Spleen (tissue), 13 donors: ENCODE measurements at places on chromosomes 5 and 9. TPM values are rescaled to one million over a fixed set of nuclear protein-coding genes. Genes with fewer than 3 reads are reported as not detected.

- H3K36me3 ChIP-seq = no peaks in the 10 kb centered on the region
- H3K4me1 ChIP-seq = peaks cover 5% of the 10 kb centered on the region
- no peak for DNase-seq
- H3K4me3 ChIP-seq = no peak overlapping the region
- H3K27me3 ChIP-seq = no peaks in the 10 kb centered on the region
These were observed 21.4 kb downstream of the GARNL3 start for GRCh38 chr9:127285965-127286364.

Gene FAM78A
- 32.3 TPM for total RNA-seq

Gene B4GALT1
- 111 TPM for total RNA-seq

Gene RHOBTB3
- total RNA-seq = 71.1 TPM

GRCh38 chr5:98773214-98773463, 324 bp upstream of the RGMB start:
- peaks cover 69% of the 10 kb centered on the region for H3K27me3 ChIP-seq
- peak overlapping the region; percentile 79 for H3K4me3 ChIP-seq
- H3K36me3 ChIP-seq = no peaks in the 10 kb centered on the region
- peak overlapping the region; percentile 75 for H3K27ac ChIP-seq

DNA sequence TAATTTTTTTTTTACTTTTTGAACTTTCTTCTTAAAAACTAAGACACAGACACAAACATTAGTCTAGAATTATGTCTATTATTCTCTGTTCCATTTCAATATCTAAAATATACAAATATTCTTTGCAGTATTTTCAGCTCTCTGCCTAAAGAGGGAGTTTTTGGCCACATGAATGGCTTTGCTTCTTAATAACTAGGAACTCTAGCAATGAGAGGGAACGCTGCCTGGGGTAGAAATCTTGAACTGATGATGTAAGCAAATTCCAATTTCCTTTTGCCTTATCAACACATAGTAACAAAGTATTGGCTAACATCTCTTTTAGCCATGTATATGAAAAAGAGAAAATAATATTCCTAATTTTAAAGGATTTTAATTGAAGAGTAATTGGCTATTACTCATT, 51.9 kb downstream of the SLC25A46 start:
- no peaks in the 10 kb centered on the region for H3K4me1 ChIP-seq
- H3K36me3 ChIP-seq = no peaks in the 10 kb centered on the region
- H3K27me3 ChIP-seq = no peaks in the 10 kb centered on the region
- DNase-seq = no peak
- H3K27ac ChIP-seq = no peak overlapping the region
- H3K4me3 ChIP-seq = no peak overlapping the region

- no peak for DNase-seq
- no peaks in the 10 kb centered on the region for H3K4me1 ChIP-seq
- H3K27ac ChIP-seq = no peak overlapping the region
- no peaks in the 10 kb centered on the region for H3K27me3 ChIP-seq
- H3K4me3 ChIP-seq = no peak overlapping the region
These were observed 147.2 kb upstream of the LHFPL2 start for GRCh38 chr5:78795757-78796156.

DNA sequence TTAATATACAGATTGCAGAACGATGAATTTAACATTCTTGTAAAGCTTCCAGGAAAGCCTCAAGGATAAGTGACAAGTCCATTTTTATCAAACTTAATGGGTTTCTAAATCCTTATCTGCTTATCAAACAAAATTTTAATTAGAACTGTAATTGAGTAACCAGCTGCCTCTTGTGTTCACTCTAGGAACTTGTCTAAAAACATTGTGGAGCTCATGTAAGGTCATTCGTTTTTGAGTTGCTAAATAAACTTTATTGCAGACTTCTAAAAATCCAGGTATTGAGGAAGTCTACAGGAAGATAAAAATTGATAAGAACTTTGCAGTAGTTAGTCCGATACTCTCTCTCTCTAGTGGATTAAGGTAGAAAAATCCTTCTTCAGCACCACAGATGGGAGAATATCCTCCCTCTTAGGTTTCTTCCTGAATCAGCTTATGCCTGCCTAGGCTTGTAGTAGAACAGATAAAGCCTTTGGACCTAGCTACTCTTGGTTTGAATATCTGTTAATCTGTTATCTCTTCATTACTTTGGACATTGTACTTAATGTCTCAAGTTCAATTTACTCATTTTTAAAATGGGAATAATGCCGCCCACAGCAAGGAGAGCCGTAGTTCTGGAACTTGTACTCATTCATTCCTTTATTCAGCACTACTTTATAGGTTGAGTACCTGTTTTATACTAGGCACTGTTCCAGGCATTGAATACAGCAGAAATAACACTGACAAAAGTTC, 60.0 kb upstream of the DHFR start:
- H3K36me3 ChIP-seq = no peaks in the 10 kb centered on the region
- no peak for DNase-seq
- no peaks in the 10 kb centered on the region for H3K27me3 ChIP-seq
- no peak overlapping the region for H3K4me3 ChIP-seq
- no peaks in the 10 kb centered on the region for H3K4me1 ChIP-seq

- H3K4me1 ChIP-seq = no peaks in the 10 kb centered on the region
- no peak overlapping the region for H3K4me3 ChIP-seq
- H3K27ac ChIP-seq = no peak overlapping the region
- DNase-seq = no peak
- H3K27me3 ChIP-seq = no peaks in the 10 kb centered on the region
These were observed 295.5 kb upstream of the SMC2 start for GRCh38 chr9:103798620-103799019.
